Ureter (tissue), 1 donor: ENCODE measurements at places on chromosomes 2 and 18.

DNA sequence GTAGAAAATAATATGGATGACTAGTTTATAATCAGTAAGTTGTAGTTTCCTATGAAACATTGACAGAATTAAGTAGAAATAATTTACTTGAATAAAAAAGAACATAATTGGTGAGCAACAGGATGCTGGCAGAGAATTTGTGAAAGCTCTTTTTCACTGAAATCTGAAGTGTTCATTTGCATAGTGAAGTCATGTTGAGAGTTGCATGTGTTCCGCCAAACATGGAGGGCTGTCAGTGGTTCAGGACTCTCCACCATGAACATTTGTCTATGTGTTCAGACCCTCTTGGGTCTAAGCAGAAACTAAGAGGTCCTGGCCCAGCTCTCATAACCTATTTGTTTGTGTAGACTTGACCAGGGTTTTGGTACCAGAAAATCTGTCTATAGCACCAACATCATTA, 182.5 kb upstream of the LINC00305 start:
- no peak for DNase-seq

GRCh38 chr2:180219491-180219890, 212.4 kb upstream of the CWC22 start:
- no peak for DNase-seq

GRCh38 chr18:26568926-26569665, 20.7 kb upstream of the KCTD1 start:
- DNase-seq = no peak

DNA sequence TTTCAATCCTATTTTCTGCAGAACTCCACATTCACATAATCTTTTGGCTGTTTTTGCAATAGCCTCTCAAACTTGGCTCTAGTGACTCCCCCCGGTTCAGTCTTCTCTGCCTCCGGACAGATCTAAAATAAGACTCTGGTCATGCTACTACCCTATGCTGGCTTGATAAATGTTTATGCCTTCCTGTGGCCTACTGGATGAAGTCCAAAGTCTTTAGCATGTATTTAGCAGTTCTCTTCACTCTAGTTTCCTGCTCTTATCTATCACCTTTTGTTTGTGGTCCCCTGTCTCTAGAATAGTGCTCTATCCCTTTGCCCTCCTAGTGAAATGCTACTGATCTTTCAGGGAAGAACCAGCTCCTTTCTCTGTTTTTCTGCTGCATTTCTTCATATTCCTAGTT, 14.4 kb downstream of the ADCYAP1 start:
- DNase-seq = no peak

DNA sequence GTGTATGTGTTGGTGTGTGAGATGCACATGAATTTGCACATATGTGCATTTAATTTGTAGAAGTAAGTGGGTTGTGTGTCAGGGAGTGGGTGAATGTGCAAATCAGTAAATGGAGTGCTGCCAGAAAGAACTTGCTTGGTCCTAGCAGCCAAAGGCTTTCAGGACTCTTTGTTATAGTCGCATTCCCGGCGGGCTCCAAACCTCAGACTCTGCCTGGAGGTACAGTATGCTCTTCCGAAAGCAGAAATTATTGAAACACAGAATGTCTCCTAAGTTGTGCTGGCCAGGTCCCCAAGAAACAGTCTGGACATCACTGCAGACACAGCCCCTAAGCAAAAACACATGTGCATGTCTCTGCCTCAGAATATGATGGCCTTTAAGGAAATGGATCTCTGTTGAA, 232.4 kb downstream of the INSIG2 start:
- DNase-seq = no peak

- peak; percentile 53 for DNase-seq
Measured at GRCh38 chr2:197309691-197310231, 819 bp downstream of the ANKRD44 start.

- DNase-seq = no peak
Measured at GRCh38 chr18:55136258-55136657, 177.0 kb upstream of the CCDC68 start.

DNA sequence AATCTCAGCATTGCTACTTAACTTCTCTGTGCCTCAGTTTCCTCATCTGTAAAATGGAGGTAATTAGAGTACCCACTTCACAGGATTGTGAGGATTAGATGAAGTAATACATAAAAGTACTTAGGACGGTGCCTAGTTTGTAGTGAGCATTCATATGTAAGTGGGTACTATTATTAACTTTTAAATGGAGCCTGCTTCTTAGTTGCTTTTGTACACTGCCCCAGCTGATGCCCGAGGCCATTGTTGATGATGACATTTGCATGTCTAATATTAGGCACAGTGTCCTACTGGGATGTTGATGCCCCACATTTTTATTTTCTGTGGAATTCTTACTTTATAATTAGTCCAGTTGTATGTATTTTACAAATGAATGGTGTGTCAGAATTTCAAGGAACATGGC, 79.7 kb upstream of the STON1 start:
- no peak for DNase-seq

DNA sequence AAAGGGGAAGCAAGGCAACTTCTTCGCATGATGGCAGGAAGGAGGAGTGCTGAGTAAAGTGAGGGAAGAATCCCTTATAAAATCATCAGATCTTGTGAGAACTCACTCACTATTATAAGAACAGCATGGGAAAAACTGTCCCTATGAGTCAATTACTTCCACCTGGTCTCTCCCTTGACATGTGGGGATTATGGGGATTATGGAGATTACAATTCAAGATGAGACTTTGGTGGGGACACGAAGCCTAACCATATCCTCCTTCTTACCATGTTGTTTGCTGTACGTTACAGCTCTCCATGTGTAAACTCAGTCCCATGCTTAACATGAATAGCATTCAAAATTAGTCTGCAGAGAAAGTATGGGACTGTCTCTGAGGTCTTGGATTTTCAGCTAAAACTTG, 1096.8 kb upstream of the ACVR2A start:
- no peak for DNase-seq

- DNase-seq = no peak
Measured at GRCh38 chr18:23350188-23350587, 102.9 kb upstream of the RIOK3 start.

GRCh38 chr18:79877163-79878091, 74.0 kb downstream of the SLC66A2 start:
- no peak for DNase-seq

- no peak for DNase-seq
Measured at GRCh38 chr2:222802514-222803196, 58.2 kb upstream of the ACSL3 start.

- no peak for DNase-seq
Measured at GRCh38 chr2:29443627-29444026, 328.4 kb downstream of the CLIP4 start.

GRCh38 chr18:47754311-47755101, 176.0 kb downstream of the SMAD2 start:
- no peak for DNase-seq

GRCh38 chr18:58125183-58125582, 81.2 kb downstream of the NEDD4L start:
- no peak for DNase-seq

DNA sequence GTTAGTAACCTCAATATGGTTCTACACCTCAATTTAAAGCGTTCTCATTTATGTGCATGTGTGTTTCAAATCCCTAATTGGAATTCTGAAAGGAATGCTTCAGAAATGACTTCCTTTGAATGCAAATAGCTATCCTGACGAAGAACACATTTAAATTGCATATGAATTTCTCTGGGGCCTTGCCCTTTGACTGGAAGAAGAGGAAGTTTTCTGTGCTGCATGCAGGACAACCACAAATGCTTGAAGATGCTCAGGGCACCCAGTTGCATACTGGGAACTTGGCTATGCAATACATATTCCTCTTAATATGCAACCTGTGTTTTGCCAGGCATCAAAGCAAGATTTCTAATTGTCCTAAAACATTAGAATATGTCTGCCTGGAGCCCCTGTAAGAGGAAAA, 55.3 kb downstream of the TMEM178A start:
- DNase-seq = no peak

GRCh38 chr2:20916604-20917286, 93.8 kb upstream of the LDAH start:
- DNase-seq = peak; percentile 51

GRCh38 chr2:70948337-70949003, 12.8 kb downstream of the ATP6V1B1 start:
- DNase-seq = peak; percentile 81

DNA sequence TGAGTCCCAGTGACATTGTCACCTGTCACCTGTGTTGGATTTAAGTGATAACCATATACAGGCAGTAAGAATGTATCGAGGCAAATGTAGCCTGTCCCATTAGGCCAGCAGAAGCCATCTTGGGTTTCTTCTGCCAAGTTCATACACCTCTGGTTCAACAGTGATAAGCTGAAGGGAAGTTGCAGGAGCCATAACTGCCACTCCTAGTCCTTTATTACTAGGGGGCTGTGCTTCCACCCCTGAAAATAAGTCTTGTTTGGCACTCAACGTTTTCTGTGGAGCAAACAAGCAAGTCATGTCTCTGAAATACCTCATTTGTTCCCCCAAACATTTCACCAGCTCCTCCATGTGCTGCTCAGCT, 58.1 kb upstream of the ALPP start:
- no peak for DNase-seq

GRCh38 chr2:105977212-105977611, 216.9 kb downstream of the UXS1 start:
- no peak for DNase-seq

GRCh38 chr2:212998626-212999359, 152.6 kb downstream of the IKZF2 start:
- no peak for DNase-seq
